Thymus (tissue), 14 donors: ENCODE measurements at places on chromosomes 5 and 9.

GRCh38 chr5:131019601-131020315 is 145.3 kb downstream of the HINT1 start:
- no peak for DNase-seq

- DNase-seq: no peak
Observed at GRCh38 chr9:109115931-109116526, 3.7 kb downstream of the TMEM245 start.

GRCh38 chr5:179403426-179404147 is 58.3 kb upstream of the ADAMTS2 start:
- DNase-seq: no peak

GRCh38 chr5:11560915-11561697 is 343.1 kb downstream of the CTNND2 start:
- DNase-seq: no peak

GRCh38 chr9:72200452-72200851 is 51.2 kb downstream of the GDA start:
- DNase-seq: no peak

DNA sequence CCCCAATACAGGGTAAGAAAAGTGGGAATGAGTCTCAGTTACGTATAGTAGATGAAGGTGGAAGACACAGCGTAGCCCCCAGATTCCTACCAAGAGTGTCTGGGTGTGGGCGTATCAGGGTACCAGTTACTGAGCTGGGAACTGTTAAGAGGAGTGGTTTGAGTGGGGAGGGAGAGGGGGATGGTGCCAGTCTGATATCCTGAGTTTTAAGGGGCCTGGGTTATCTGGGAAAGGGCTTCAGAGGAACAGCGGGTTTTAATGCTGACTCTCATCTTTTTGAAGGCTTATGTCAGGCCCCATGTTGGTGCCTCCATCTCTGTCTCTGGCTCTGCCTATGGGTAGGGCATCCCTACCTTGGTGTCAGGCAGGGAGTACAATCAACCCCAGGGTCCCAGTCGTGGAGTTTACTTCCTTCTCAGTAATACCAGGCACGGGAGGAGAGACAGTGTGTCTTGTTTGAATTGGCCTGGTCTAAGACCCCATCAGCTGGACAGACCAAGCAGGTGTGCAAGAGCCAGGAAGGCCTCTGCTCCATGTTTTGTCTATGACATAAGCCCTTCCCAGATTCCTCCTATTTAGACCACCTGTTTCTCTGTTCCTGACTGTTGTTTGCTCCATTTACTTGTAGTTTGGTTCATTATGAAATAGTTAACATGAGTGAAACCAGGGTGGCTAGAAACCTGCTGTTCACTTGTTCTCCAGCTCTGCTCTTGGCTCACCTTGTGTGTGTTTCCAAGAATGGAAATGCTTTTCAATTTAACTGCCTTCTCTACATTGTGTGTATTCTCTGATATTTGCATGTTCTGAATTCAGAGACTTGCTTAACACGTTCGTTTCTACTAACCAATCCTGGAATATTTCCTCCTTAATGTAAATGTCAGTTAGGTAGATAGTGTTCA is 125.6 kb downstream of the DAB2IP start:
- no peak for DNase-seq

GRCh38 chr5:93649234-93649900 is 66.3 kb downstream of the NR2F1 start:
- no peak for DNase-seq

DNA sequence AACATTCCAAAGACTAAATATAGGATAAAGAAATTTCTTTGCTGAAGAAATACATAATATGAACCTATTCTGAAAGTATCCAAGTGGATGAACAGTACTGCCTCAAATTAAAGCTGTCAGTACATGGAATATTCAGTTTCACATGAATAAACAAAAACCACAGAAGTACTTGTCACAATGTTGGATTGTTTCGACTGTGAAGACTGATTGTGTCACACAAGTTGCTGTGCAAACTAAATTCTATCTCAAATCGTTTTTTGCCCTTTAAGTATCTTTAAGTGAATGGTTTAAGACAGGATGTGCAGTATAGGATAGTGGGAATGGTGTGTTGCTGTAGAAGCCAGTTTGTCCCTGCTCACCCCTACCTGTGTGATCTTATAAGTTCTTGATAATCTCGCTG is 137.4 kb upstream of the OTULINL start:
- no peak for DNase-seq

- no peak for DNase-seq
Observed at GRCh38 chr5:180492226-180492903, 1.8 kb upstream of the CNOT6 start.

DNA sequence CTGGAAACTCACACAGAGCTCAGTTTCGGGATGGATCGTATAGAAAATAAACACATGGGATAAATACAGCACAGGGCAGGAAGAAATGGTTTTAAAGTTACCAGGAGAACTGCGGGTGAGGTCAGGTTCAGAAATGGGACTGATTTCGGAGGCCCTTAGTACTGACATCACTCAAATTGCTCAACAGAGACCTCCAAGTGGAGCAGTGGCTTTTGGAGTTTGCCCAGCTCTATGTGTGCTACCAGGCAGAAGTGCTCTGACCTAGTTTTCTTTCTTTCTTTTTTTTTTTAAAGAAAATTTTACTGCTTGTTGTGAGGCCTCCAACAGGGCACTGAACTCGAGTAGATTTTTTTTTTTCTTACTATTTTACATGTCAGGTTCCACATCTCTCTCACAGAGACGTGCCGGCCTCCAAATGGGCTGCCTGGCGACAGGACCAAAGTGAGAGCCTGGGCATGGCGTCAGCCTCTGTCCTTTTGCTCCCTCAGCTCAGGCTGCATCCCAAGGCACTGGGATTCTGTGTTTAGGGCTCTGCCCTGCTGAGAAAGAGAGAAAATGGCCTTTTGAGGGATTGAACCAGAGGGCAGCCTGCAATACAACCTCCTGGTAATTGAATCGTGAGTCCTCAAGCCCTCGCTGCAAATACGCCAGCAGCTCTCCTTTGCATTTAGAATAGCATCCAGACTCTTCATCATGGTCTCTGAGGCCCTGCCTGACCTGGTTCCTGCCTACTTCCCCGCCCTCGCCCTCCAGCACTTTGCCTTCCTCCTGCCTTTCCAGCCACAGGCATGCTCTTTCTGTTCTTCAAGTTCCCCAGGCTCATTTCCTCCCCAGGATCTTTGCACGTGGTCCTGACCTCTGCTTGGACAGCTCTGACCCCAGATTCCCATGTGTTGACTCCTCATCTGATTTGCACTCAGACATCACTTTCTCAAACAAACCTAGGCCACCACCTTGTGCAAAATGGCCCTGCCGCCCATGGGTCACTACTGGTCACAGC is 173.5 kb downstream of the FGF1 start:
- no peak for DNase-seq

- DNase-seq: no peak
Observed at GRCh38 chr5:124704594-124705284, 41.7 kb downstream of the ZNF608 start.

DNA sequence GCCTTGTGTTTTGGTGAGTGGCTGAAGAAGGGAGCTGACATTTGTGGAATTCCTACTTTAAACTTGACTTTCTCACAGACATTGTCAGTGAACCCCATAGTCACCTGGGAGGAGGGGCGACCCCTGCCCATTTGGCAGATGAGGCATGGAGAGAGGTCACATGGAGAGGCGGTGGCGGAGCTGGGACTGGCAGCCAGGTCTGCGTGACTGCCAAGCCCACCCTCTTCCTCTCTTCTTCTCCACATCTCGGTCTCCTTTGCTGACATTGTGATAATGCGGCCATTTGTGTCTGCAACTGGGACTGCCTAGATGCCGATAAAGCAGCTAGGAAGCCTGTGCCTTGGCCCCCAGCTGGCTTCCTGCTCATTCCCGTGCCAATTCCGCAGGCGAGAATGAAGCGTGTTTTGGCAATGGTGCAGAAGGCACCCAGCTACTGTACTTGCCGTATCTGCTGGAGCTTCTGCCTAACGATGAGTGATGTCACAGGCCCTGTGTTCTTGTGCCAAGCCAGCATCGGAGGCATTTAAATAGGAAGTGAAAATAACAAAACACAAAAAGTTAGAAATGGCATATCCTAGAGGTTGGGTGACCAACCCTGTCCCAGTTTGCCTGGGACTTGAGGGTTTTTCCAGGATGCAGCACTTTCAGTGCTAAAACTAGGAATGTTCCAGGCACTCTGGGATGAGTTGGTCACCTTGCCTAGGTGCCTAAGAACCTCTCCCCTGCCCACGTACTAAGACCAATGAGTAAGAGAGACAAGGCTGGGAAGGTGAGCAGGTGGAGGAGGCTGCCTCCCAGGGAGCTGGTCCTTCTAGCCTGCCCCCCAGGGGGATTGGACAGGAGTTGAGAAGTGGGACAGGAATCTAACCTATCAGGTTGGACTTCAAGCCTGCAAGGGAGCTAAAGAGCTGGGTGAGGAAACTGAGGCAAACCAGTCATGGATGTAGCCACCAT is 23.6 kb downstream of the OLFML2A start:
- DNase-seq: no peak

GRCh38 chr5:2877522-2877921 is 126.0 kb upstream of the IRX2 start:
- no peak for DNase-seq

DNA sequence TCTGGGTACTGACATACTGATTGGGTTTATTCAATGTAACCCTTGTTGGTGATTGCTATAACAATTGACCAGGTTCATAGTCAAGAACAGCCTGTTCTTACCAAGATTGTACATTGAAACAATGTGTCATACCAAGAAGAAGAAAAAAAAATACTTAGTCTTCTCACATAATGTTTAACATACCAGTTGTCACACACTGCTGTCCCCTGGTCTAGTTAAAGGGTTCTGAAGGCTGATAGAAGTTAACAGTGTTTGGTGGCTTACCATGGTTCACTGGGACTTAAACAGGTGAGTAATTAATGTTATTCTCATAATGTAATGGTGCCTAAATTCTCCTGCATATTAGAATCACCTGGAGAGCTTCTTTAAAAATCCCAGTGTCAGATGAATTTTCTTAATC is 18.5 kb upstream of the CDC42SE2 start:
- no peak for DNase-seq

DNA sequence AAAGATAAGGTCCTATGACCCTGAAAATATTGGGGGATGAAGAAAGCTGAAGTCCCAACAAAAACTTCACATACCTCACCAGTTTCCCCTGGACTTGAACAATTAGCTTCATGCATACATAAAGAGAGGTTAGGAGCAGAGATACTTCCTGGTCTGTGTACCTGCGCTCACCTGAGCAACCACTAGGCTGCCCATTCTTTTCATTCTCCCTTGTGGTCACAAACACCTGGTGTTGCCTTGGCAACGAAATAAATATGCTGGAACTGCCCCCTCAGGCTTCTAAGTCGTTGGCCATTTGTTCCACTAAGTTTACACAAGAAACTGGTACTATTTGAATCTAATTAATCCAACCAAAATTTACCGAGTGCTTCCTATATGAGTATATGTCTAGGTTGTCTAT is 18.1 kb downstream of the OTP start:
- no peak for DNase-seq
